ENCODE measurements at places on chromosomes 12 and 14.

- no peak for DNase-seq
Observed at GRCh38 chr14:56894591-56894991, 84.3 kb upstream of the OTX2 start.

DNA sequence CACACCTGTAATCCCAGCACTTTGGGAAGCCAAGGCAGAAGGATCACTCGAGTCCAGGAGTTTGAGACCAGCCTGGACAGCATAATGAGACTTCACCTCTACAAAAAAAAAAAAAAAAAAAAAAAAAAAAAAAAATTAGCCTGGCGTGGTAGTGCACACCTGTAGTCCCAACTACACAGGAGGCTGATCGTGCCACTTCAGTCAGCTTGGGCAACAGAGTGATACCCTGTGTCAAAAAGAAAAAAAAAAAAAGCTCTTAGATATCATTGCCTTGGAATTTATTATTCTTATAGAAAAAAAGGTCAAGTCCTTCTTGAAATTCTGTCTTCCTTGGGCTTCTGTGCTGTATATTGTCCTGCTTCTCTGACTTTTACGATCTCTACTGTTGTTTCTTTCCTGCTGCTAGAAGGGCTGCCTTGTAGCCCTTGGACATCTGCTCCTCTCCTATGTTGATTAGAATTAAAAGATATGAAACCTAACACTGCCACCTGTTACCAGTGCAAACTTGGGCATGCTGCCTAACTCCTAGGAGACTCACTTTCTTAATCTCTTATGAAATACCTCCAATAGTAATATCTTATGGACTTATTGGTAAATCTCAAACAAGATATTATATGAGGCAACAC lies 5.7 kb downstream of the TMEM19 start:
- no peak for DNase-seq

- DNase-seq: no peak
Observed at GRCh38 chr12:116910645-116911451, at the start of gene FBXW8. FBXW8 (plus strand) TSS chr12:116910950; CDS start chr12:116911038, 88 bp downstream.

- no peak for DNase-seq
Observed at GRCh38 chr12:96347130-96347699, 53.0 kb downstream of the CDK17 start.

- DNase-seq: no peak
Observed at GRCh38 chr12:69055706-69056105, 122.7 kb upstream of the CPM start.

- DNase-seq: no peak
Observed at GRCh38 chr12:117038023-117038680, 61.1 kb downstream of the TESC start.

- DNase-seq: no peak
Observed at GRCh38 chr14:61585598-61586543, 109.4 kb upstream of the HIF1A start.

- DNase-seq: no peak
Observed at GRCh38 chr12:131249246-131250027, 295.7 kb downstream of the ADGRD1 start.

GRCh38 chr12:69154585-69155363 lies 84.6 kb upstream of the CPSF6 start:
- no peak for DNase-seq

DNA sequence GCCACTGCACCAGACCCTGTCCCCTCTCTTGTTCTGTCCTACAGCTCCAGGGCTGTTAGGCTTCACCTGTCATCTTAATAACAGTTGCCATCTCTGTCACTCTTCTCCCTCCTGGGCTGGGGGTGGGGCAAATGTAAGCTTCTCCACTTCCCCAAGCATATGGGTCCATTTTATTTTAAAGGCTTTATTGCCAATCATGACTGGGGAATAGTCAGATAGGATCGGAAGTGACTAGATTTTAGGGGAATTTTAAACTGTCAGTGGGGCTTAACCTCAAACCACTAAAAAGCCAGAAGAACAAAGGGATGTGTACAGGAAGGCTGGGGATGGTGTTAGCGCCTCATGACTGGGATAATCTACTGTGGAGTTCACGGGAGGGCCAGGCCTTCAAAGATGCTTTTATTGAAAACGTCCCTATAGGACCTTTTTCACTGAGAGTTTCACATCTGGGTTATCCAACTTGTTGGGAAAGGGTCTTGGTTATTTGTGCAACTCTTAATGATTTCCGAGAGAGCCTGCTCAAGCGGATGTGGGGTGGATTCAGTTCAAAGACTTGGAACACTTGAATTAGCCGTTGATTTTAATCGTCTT lies 41.6 kb downstream of the CHST11 start:
- no peak for DNase-seq

DNA sequence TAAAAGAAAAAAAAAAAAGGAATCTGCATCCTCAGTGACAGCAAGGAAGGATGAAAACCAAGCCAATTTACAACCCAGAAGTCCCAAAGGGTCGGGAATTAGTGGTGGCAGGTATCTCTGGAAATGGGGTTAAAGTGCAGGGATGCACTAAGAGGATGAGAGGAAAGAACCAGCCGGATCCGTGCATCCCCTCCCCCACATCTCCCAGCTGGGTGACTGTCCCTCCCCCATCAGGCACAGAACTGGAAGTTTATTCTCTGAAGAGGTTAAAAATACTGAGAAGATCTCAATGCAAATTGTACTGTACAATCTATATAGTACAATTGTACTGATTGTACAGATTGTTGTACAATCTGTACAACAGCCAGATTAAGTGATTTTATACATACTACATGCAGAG lies 15.4 kb downstream of the CLMN start:
- DNase-seq: no peak

- no peak for DNase-seq
Observed at GRCh38 chr12:34404377-34405285, 382.3 kb downstream of the ALG10 start.

DNA sequence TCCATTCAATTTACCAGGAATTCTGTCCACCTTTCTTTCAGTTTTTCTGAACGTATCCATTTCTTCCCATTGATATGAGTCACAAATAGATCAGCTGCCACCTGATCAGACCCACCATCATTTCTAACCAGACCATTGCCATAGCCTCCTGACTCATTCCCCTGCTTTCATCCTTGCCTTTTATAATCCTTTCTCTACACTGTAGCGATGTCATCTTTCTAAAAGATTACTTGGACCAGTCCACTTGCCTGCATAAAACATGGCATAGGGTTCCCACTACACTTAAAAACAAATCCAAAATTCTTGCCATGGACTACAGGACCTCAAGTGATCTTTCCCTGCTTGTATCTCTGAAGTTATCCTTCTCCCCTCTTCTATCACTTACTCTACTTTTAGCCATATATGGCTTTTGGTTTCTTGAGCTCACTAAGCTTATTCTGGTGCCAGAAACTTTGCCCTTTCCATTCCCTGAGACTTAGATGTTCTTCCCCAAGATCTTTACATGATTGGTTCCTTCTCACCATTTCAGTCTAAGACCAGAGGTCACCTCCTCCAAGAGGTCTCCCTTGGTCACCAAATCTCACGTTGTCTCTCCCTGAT lies 149.5 kb upstream of the KRR1 start:
- no peak for DNase-seq

DNA sequence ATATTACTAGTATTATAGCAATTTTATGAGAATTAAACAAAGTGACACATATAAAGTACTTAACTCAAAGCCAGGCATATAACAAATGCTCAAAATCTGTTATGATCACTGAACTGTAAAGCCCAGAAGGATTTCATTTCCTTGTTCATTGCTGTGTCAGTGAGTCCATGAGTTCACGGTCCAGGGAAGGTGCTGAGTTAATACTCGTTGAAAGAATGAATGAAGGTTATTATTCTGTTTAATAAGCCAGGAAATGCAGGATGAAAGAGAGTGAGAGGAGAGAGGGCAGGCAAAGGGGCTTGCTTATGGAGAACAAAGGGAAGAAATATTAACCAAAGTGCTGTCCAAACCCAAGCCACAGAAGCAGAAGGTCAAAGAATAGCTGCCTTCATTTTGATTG lies 40.2 kb upstream of the NT5DC3 start:
- DNase-seq: no peak

GRCh38 chr12:82527165-82527780 lies 159.4 kb upstream of the TMTC2 start:
- DNase-seq: peak; percentile 35

DNA sequence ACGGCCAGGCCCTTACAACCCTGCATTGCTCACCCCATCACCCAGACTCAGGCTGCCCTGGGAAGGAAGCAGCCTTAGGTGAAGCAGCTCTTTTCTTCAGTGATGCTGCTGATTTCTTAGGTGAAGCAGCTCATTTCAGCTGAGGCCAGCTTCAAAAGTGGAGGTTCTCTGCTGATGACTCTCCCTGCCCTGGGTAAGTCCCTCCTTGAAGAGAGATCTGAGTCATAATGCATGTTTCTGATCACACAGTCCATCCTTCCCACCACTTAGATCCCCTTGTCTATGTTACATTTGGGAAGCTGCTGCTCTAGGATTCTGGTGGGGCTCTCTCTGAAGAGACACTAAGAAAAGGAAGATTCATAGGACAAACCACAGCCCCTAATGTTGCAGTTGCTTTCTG lies 17.2 kb upstream of the ZNF140 start:
- no peak for DNase-seq

DNA sequence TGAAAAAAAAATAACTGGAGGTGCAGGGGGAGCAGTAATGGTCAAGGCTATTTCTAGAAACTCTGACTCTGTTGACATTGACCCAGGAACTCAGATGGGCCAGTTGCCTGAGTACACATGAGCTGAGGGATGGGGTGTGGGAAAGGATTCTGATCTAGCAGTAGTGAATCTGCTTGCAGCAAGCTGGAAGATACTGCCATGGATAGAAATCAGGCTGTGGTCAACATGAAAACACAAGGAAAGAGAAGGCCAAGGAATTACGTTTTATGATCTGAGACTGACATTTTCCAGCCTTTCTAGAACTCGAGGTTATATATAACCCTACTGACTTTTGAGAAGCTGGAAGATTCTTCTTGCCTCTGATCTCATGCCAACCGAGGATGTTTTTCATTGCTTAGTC lies 90.0 kb downstream of the ANO6 start:
- no peak for DNase-seq

GRCh38 chr12:47378907-47379306 lies 299.1 kb upstream of the AMIGO2 start:
- no peak for DNase-seq

Data from NCI-H187 treated with DMSO at 0.1 percent for 48 hours (cell line).